ENCODE measurements at places on chromosomes 2 and 18.

DNA sequence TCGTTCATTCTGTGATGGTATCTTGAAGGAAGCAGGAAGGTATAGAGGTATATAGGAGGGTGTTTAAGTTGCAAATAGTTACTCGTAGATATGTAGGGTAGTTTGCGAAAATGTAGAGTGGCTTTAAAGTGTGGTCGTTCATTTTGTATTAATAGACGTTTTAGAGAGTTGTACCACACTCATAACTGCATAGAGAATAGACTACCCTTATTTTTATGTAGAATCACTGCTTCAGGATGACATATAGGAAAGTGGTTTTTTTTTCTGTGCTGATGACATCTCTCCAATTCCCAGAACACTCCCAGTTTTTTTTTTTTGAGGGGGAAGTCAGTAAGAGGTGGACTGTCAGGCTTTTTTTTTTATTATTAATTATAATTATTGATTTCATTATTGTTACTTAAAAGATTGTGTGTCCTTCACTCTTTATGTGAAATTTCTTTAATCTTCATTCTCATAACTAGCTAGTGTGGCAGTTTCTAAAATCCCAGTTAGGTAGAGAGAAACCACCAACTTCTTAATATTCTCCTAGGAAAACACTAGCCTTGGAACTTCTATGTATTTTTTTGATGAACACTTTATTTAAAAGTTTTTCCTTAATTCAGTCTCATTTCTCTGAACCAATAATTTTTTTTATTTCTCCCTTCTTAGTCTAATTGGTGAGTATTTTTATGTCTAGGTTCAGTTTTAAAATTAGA lies 1.5 kb downstream of the ACTR3 start:
- DNase-seq, result no peak

- no peak for DNase-seq
Measured at GRCh38 chr2:48929571-48930301, 174.2 kb upstream of the LHCGR start.

- DNase-seq, result no peak
Measured at GRCh38 chr18:34594266-34594665, 115.8 kb upstream of the DTNA start.

DNA sequence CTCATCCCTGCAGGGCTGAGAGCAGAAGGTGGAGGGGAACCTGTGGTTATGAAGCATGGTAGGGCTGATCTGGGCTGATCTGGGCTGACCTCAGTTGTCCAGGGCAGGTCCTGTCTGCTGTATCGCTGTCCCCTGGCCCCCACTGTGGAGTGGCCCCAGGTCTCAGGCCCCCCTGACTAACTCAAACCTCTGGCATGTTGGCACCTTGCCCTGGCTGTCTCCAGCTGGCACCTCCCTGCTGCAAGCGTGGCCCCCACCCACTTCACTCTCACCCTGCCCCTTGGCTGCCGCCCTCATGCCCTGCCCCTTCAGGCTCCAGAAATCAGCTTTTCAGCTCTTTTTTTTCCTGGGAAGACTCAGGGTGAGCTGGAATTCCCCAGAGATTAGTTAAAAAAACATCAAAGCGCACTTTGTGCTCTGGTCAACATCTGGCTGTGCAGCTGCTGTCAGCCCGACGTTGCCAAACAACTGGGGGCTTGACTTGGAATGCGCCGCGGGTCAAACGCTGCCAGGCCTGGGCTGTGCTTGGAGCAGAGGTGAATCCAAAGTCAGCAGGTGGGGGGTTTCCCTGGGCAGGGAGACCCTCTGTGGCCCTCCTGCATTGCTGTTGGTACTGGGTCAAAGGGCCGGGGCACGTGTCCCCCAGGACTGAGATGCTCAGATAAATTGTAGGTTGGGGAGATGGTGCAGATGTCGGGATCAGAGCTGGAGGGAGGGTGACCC lies 173.8 kb upstream of the HDAC4 start:
- DNase-seq, result no peak

DNA sequence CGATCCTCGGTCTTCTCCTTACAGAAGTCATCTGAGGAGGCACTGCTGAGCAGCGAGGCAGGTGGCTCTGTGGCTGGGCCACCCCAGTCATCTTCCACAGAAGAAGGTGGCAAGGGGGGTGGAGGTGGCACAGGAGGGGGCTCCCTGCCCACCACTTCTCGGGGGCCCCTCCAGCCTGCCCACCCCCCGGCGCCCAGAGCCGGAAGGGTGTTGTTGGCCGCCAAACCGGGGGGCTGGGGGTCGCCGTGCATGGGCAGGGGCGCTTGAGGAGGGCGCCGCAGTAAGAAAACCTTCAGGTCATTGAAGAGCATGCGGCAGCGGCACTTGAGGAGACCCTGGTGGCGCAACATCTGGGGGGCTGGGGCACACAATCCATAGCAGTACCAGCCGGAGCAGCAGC lies 2.5 kb downstream of the MARCHF4 start:
- no peak for DNase-seq

GRCh38 chr18:64037812-64038414 lies 68.0 kb downstream of the SERPINB8 start:
- DNase-seq, result no peak

DNA sequence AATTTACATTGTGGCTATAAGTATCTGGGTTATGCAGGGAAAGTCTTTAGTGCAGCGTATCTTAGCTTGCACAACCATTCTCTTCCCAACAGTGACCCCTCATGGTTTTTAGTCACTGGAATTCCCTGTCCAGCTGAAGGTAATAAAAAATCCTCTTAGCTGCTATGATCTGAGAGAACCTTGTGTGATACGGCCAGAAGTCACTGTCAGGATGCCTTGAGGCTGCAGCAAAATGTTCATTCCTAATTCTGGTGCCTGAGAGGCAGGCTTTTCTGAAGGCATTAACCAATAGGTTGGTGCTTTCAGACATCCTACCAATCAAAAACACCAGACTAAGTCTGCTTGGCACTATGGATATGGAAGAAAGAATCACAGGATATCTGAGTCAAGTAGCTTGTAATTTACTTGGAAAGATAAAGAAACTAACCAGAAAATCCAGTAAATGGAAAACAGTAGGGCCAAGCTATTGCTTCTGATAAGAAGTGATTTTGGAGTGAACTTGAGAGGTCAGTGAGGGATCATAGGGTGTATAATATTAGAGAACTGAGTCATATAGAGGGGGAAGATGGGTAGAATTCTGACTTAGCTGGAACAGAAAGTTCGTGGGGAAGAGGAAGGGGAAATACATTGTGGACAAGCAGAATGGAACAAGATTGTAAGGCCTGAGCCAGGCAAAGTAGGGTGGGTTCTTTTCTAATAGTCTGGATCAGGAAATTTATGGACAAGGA lies 89.0 kb upstream of the SLC14A2 start:
- no peak for DNase-seq

GRCh38 chr2:11835403-11835802 lies 89.0 kb downstream of the LPIN1 start:
- DNase-seq, result no peak
